ENCODE measurements at places on chromosomes 1 and 21.

GRCh38 chr1:164763098-164763497 is 204.1 kb downstream of the PBX1 start:
- no peaks in the 10 kb centered on the region for H3K27me3 ChIP-seq
- no peak overlapping the region for H3K27ac ChIP-seq
- H3K4me3 ChIP-seq, result no peak overlapping the region
- H3K4me1 ChIP-seq, result peaks cover 47% of the 10 kb centered on the region

DNA sequence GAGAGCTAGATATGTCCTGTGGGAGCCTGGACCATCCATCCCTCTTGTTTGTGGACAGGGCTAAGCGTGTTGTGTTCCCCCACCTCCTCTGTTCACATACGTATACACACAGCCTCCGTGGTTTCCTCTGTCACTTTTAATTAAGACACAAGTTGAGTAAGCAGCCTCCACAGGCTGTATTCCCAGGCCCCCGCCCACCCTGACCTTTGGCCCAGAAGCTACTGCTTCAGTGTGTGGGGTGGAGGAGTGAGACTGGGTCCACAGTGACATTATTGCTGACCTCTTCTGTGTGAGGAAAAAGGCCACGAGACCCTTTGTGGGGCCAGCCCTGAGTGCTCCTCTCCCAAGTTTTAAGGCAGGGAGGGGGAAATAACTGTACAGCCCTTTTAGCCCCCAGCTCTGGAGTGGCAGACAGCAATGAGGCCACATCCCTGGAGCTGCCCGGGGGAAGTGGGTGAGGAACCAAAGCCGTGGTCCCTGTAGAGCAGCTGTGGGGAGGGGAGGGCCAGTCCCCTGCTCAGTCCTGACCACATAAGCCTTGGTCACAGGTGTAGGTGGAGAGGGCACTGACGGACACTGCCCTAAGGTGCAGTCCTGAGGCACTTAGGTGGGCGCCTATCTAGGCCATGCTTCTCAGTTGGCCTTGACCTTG is 4.4 kb downstream of the ELOVL1 start:
- no peak overlapping the region for H3K27ac ChIP-seq
- no peak overlapping the region for H3K4me3 ChIP-seq
- no peak for DNase-seq
- peaks cover 18% of the 10 kb centered on the region for H3K36me3 ChIP-seq
- no peaks in the 10 kb centered on the region for H3K27me3 ChIP-seq

DNA sequence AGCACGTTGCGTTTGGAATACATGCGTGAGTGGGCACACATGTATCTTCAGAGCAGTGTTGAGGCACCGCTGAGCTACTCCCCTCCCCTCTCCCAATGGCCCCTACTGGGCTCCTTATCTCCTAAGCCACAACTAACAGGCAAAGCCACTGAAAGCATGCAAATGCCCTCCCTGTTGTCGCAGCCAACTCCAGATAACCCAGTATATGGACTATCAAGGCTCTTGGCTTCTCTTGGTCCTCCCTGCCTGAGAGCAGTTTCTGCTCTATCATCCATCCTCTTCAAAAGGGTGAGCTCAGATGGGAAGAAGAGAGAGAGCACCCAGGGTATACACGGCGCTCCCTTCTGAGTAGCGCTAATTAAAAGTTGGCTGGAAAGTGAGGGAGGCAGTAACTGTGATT is 58.5 kb upstream of the CNTN2 start:
- DNase-seq, result no peak
- no peak overlapping the region for H3K4me3 ChIP-seq
- H3K27me3 ChIP-seq, result no peaks in the 10 kb centered on the region
- no peaks in the 10 kb centered on the region for H3K4me1 ChIP-seq
- H3K36me3 ChIP-seq, result no peaks in the 10 kb centered on the region
- no peak overlapping the region for H3K27ac ChIP-seq

DNA sequence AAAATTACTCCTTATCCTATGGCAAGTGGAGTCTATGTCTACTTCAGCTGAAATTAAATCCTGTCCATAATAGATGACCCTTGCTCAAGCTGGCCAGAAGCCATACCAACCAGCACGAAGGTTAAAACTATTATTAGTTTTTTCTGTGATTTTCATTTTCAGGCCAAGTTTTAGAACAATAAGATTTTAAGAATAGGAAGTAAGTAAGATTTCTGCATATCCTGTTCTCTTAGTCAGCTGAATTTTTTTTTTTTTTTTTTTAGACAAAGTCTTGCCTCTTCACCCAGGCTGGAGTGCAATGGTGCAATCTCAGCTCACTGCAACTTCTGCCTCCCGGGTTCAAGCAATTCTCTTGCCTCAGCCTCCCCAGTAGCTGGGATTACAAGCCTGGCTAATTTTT is 6.1 kb upstream of the RBP7 start:
- H3K36me3 ChIP-seq, result no peaks in the 10 kb centered on the region
- H3K4me3 ChIP-seq, result no peak overlapping the region
- no peaks in the 10 kb centered on the region for H3K27me3 ChIP-seq
- peak; percentile 17 for DNase-seq
- H3K4me1 ChIP-seq, result no peaks in the 10 kb centered on the region
- H3K27ac ChIP-seq, result no peak overlapping the region

DNA sequence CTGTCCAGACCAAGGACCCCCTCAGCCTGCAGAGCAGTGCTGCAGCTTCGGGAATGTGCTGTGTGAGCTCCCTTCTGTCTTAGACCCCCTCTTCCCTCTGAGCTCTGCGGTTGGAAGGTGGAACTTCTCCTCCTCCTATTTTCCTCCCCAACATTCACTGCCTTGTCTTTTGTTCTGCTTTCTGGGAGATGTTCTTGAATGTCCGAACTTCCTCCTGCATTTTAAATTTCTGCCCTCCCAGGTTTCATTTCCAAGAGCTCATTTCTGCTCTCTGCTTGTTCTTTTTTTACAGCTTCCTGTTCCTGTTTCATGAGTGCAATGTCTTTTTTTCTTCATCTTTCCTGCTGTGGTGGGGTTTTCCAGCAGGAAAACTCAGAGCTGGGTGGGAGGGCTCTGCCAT is 29.3 kb downstream of the RRP1 start:
- H3K27me3 ChIP-seq, result no peaks in the 10 kb centered on the region
- peaks cover 7% of the 10 kb centered on the region for H3K4me1 ChIP-seq
- H3K4me3 ChIP-seq, result no peak overlapping the region
- DNase-seq, result no peak
- no peaks in the 10 kb centered on the region for H3K36me3 ChIP-seq

Data from body of pancreas (tissue), 4 donors.